ENCODE measurements at places on chromosomes 4 and X.

- peak; percentile 88 for DNase-seq
Observed at GRCh38 chr4:7101692-7102515, 34.0 kb upstream of the GRPEL1 start.

GRCh38 chrX:133335027-133335426, 80.3 kb downstream of the GPC4 start:
- peak; percentile 35 for DNase-seq

GRCh38 chrX:2707334-2707760, 16.3 kb downstream of the CD99 start:
- DNase-seq: no peak

DNA sequence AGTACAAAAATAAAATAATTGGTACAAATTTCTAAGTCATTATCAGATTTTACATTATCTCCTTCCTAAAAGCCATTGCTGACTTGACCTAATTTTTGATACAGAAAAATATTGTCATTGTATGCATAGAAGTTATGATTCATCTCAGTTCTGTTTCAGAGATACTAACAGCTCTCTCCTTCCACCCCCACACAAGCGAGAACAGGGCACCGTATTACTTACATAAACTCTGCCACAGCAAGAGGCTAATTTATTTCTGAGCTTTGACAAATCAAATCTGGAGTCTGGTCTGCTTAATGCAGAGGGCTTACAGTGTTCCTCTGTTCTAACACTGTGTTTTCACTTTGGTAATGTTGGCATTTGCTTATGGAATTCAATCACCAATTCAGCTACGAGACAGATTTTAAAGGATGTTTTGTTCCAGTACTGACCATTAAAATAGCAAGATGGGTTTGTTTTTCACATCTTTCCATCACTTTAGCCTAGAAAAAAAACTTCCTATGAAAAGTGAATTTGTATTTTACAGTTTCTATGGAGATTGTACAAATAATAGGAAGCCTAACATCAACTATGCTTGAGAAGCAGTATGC, 181.8 kb downstream of the USP46 start:
- no peak for DNase-seq

GRCh38 chrX:2346158-2346557, 154.6 kb downstream of the DHRSX start:
- DNase-seq: no peak

DNA sequence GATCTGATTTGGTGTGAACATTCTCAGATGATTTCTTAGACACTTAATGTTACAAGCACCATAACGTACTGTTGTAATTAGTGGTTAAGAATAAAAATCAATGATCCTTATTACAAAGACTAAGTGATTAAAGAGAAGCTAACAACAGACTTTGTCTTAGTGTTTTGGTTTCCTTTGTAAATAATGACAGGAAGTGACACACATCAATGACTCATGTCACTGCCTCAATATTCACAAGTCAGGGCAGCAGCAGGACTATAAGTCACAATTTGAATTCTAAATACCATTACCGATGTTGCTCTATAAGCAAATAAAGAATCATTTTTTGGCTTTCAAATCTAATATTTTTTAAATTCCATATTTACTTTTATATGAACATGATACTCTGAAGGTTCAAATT, 115.8 kb upstream of the FAT4 start:
- no peak for DNase-seq

GRCh38 chr4:1777822-1778641, 15.1 kb upstream of the FGFR3 start:
- DNase-seq: peak; percentile 59

GRCh38 chr4:163113921-163114713, 52.6 kb downstream of the NAF1 start:
- no peak for DNase-seq

GRCh38 chrX:35741142-35741541, 57.0 kb upstream of the MAGEB16 start:
- no peak for DNase-seq

DNA sequence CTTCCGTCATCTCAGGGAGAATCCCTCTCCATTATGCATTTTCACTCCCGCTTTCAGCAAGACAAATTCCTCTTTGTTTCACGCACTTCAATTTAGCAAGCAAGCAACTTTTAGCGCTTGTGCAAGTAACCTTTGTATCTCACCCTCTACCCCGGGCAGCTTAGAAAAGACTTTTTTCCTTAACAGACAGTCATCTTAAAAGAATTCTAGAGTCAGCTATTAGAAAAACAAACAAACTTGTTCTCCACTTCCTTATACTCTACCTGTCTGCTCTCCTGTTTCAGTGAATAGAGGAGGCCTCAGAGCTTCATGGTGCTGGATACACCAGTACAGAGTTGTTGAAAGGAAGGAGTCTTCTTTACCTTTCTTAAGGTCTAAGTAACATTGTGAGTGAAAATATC, 12.1 kb downstream of the TIGD2 start:
- DNase-seq: no peak

GRCh38 chr4:10623241-10623640, 61.3 kb downstream of the CLNK start:
- DNase-seq: no peak

GRCh38 chr4:119977076-119977940, 89.3 kb downstream of the MAD2L1 start:
- no peak for DNase-seq

DNA sequence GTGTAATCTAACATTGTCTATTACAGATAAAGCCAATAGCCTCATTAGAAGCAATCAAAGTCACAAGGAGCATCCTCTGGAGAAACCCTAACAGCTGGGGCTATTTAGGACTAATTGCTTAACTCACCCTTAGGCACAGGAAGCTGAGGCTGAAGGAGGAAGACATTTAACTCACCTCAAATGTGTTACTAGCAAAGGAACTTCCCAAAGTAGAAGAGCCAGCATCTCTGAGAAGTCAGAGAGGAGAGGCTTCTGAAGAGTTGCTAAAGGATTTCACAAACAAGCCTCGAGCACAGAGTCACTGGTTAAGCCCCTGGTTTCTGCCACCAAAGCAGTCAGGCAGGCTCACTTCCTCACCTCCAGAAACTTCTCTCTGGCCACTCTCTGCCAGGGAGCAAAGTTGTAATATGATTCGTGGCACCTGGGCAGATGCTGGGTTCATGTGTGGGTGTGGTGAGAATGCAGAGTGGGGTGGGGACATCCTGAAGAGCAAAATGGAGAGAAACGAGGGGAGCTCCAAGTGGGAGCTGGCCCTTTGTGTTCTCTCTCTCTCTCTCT, 201.3 kb downstream of the HS6ST2 start:
- DNase-seq: no peak

DNA sequence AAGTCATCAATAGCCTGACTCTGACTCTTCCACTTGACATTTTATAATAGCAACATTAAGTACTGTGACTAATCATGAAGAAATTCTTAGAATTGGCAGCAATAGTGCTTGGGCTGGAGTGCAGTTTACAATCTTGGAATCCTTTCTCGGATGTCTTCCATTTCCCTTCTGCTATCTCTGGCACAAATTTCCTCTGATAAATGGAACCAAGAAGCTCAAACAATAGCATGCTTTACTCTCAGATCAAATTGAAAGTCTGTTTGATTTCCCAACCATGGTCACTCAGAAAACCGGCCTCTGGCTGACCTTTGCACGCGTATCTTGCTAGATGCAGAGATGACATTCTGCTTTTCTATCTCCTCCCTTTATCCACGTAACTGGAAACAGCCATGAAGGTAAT, 99.0 kb upstream of the SPANXC start:
- no peak for DNase-seq

GRCh38 chrX:108235986-108236385, 144.4 kb downstream of the ATG4A start:
- no peak for DNase-seq

DNA sequence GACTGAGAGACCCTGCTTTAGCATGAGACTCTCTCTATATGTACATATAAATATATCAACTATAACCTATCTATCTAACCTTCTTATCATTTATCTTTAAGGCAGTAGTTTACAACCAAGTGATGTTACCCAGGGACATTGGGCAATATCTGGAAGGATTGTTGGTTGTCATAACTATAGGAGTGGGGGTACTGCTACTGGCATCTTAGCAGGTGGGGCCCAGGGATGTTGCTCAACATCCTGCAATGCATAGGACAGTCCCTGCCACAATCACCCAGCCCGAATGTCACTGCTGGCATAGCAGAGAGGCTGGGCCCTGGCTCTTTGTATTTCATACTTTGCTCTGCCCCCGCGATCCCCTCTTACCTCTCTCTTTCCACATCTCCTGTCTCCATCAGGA, 397.7 kb downstream of the IL15 start:
- DNase-seq: no peak
